ENCODE measurements at places on chromosomes 12 and 14.

GRCh38 chr12:101909646-101910045, 32.3 kb downstream of the DRAM1 start:
- peak overlapping the region; percentile 6 for H3K4me3 ChIP-seq
- H3K36me3 ChIP-seq = no peaks in the 10 kb centered on the region
- DNase-seq = no peak
- H3K27ac ChIP-seq = peak overlapping the region; percentile 17

GRCh38 chr14:92122761-92123160, 992 bp downstream of the CPSF2 start:
- peak overlapping the region; percentile 98 for H3K27ac ChIP-seq
- H3K4me3 ChIP-seq = peak overlapping the region; percentile 93
- H3K4me1 ChIP-seq = peaks cover 51% of the 10 kb centered on the region
- H3K36me3 ChIP-seq = peaks cover 38% of the 10 kb centered on the region
- no peak for DNase-seq

DNA sequence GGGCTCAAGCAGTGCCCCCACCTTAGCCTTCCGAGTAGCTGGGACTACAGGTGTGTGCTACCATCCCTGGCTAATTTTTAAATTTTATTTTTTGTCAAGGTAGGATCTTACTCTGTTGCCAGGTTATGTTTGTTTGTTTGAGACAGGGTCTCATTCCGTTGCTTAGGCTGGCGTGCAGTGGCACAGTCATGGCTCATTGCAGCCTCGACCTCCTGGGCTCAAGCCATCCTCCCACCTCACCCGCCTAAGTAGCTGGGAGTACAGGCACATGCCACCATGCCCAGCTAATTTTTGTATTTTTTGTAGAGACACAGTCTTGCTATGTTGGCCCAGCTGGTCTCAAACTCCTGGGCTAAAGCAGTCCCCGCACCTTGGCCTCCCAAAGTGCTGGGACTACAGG, 83.3 kb upstream of the KCNH3 start:
- DNase-seq = no peak
- no peak overlapping the region for H3K27ac ChIP-seq
- peaks cover 6% of the 10 kb centered on the region for H3K4me1 ChIP-seq
- no peaks in the 10 kb centered on the region for H3K27me3 ChIP-seq

DNA sequence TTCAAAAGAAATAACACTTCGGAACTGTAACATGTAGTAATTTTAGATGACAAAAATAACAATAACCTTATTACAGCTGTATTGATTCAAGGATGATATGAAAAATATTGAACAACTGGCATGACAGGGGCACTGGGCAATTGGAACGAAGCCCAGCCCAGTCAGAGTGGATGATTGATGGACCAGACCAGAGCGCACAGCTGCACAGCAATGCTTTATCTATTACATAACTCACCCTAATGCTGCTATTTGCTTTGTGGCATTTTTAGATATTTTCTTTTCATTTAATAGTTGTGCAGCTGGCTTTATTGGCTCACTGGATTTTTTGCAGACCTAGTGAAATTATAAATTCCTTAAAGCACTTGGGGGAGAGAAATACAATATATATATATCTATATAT, 26.9 kb upstream of the FERMT2 start:
- no peaks in the 10 kb centered on the region for H3K4me1 ChIP-seq
- no peaks in the 10 kb centered on the region for H3K27me3 ChIP-seq
- no peak for DNase-seq
- no peak overlapping the region for H3K4me3 ChIP-seq

- DNase-seq = no peak
- peaks cover 27% of the 10 kb centered on the region for H3K4me1 ChIP-seq
- H3K36me3 ChIP-seq = no peaks in the 10 kb centered on the region
- H3K4me3 ChIP-seq = no peak overlapping the region
- no peak overlapping the region for H3K27ac ChIP-seq
- peaks cover 12% of the 10 kb centered on the region for H3K27me3 ChIP-seq
Measured at GRCh38 chr14:22820731-22821130, 5.5 kb upstream of the SLC7A7 start.

- no peaks in the 10 kb centered on the region for H3K4me1 ChIP-seq
- H3K27ac ChIP-seq = no peak overlapping the region
- H3K36me3 ChIP-seq = no peaks in the 10 kb centered on the region
Measured at GRCh38 chr12:2980630-2981029, 21.4 kb downstream of the TEAD4 start.

DNA sequence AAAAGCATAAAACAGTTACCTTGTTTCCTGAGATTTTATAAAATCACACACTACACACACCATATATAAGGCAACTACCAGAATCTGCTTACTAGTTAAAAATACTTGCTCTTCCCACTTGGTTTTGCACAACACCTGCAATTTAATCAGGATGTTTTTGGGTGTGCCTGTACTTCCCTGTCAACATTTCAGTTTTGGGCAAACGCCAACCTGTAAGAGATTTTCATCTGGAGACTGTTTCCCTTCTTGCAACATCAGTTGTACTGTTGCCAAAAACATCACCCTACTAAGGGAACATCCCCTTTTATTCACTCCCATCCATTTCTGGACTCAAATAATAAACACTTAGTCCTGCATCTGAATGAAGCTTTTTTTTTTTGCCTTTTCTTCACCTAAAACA, 172.3 kb downstream of the DUSP6 start:
- DNase-seq = no peak
- no peaks in the 10 kb centered on the region for H3K27me3 ChIP-seq
- H3K36me3 ChIP-seq = no peaks in the 10 kb centered on the region
- H3K4me3 ChIP-seq = no peak overlapping the region
- peak overlapping the region; percentile 12 for H3K27ac ChIP-seq

GRCh38 chr14:99472937-99473336, 7.7 kb downstream of the SETD3 start:
- peaks cover 34% of the 10 kb centered on the region for H3K4me1 ChIP-seq
- DNase-seq = no peak
- H3K27me3 ChIP-seq = no peaks in the 10 kb centered on the region
- no peak overlapping the region for H3K27ac ChIP-seq
- no peak overlapping the region for H3K4me3 ChIP-seq

DNA sequence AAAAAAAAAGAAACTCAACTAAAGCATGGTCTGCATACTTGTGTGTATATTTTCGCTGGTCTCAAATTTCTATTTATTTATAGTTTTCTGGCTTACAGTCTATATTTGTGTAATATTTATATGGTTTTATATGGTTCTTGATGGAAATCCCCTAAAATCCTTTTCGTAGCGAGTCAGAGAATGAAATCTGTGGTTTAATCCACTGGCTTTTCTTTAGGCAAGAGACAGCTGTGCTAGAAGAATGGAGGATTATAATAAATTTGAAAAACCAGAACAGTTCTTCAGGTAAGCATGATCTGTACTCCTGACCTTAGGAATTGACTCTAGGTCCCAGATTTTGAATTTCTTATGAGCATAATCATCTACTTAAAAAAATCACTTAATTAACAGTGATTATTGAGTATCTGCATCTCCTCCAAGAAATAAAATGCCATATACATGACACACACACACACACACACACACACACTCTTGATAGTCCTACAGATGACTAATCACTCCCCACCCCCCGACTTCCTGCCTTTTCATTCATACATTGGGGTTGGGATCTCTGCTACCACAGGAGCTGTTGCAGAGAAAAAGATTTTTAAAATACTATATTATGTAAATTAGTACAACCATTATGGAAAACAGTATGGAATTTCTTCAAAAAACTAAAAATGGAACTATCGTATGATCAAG, 113.4 kb downstream of the CRADD start:
- no peak overlapping the region for H3K4me3 ChIP-seq
- H3K36me3 ChIP-seq = peaks cover 17% of the 10 kb centered on the region
- H3K4me1 ChIP-seq = peaks cover 50% of the 10 kb centered on the region
- H3K27ac ChIP-seq = no peak overlapping the region

DNA sequence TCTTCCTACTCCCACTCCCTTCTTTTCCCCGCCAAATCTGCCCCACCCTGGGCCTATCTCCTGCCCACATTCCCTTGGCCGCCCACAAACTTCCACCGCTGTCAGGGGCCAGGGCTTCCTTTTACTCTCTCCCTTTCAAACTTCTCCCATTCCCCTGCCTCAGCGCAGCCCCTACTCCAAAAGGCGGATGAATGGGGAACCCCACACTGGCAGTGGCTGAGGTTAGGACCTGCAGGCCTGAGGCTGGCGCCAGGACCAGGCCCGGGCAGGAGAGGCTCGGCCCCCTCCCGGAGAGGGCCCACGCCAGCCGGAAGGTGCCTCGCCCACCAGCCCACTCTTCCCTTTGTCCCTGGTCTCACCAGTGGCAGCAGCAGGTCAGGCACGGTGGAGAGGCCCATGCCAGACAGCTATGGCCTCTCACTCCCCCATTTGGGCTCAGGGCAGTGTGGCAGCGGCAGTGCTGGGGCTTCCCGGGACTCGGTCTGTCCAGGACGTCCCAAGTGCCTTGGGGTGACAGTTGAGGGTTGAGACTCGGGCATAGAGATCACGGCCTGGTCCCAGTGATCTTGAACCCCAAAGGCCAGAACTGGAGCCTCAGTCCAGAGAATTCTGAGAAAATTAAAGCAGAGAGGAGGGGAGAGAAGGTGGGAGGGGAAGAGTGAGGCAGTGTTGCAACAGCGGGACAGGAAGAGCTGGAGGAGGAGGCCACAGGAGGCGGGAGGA, at the start of gene TNFRSF1A:
TSS of gene TNFRSF1A (minus strand) at position 660 of the 723 bp plus-strand sequence. CDS start at position 398, 262 bp downstream.
- H3K4me1 ChIP-seq = peaks cover 40% of the 10 kb centered on the region
- H3K27me3 ChIP-seq = no peaks in the 10 kb centered on the region
- no peak within 1 kb of the TSS for H3K4me3 ChIP-seq

DNA sequence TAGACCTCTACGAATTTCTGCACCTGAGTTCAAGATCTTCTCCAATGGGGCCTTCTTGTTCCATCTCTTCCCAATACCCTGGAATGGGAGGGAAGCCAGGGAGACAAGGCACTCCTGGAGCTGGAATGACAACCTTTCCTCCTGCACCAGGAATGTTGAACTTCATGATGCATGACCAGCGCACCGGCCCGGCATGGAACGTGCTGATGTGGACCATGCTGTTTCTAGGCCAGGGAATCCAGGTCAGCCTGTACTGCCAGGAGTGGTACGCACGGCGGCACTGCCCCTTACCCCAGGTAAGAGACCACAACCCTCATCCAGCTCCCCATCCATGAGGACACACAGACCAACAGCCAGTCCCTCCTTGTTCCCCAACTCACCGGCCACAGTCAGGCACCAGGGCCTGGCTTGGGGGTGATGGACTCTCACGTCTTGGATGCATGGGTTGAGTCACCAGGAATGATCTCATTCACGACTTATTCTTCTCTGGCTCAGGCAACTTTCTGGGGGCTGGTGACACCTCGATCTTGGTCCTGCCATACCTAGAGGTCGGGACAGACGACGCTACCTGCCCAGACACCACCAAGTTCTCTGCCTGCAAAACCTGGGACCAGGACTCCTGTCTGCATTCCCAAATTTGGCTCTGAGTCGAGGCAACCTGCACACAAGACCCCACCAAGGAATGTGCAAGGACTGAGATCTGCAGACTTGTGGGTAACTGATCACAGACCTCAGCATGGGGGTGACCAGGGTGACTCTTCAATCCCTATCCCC, 20.5 kb downstream of the SOAT2 start:
- no peak for DNase-seq
- no peaks in the 10 kb centered on the region for H3K4me1 ChIP-seq
- H3K27ac ChIP-seq = no peak overlapping the region
- no peaks in the 10 kb centered on the region for H3K27me3 ChIP-seq

- H3K27ac ChIP-seq = no peak overlapping the region
- peaks cover 1% of the 10 kb centered on the region for H3K27me3 ChIP-seq
- no peak overlapping the region for H3K4me3 ChIP-seq
- H3K36me3 ChIP-seq = no peaks in the 10 kb centered on the region
- H3K4me1 ChIP-seq = peaks cover 2% of the 10 kb centered on the region
- DNase-seq = no peak
Measured at GRCh38 chr12:19665121-19665900, 226.0 kb downstream of the AEBP2 start.

GRCh38 chr12:2974560-2974971, 15.4 kb downstream of the TEAD4 start:
- peaks cover 9% of the 10 kb centered on the region for H3K27me3 ChIP-seq
- no peak overlapping the region for H3K27ac ChIP-seq
- H3K4me3 ChIP-seq = no peak overlapping the region
- no peak for DNase-seq
- H3K4me1 ChIP-seq = no peaks in the 10 kb centered on the region

GRCh38 chr12:42143452-42144157, 1.1 kb downstream of the GXYLT1 start:
- no peak for DNase-seq
- H3K27ac ChIP-seq = peak overlapping the region; percentile 78
- H3K27me3 ChIP-seq = no peaks in the 10 kb centered on the region
- no peaks in the 10 kb centered on the region for H3K36me3 ChIP-seq
- H3K4me3 ChIP-seq = peak overlapping the region; percentile 93
- peaks cover 33% of the 10 kb centered on the region for H3K4me1 ChIP-seq

- H3K27ac ChIP-seq = no peak overlapping the region
- no peaks in the 10 kb centered on the region for H3K27me3 ChIP-seq
- H3K4me3 ChIP-seq = no peak overlapping the region
- no peak for DNase-seq
- peaks cover 15% of the 10 kb centered on the region for H3K36me3 ChIP-seq
Measured at GRCh38 chr12:82458101-82458500, 99.8 kb downstream of the METTL25 start.

GRCh38 chr12:104680491-104680890, 223.7 kb downstream of the CHST11 start:
- peaks cover 71% of the 10 kb centered on the region for H3K4me1 ChIP-seq
- H3K4me3 ChIP-seq = no peak overlapping the region
- no peaks in the 10 kb centered on the region for H3K36me3 ChIP-seq

DNA sequence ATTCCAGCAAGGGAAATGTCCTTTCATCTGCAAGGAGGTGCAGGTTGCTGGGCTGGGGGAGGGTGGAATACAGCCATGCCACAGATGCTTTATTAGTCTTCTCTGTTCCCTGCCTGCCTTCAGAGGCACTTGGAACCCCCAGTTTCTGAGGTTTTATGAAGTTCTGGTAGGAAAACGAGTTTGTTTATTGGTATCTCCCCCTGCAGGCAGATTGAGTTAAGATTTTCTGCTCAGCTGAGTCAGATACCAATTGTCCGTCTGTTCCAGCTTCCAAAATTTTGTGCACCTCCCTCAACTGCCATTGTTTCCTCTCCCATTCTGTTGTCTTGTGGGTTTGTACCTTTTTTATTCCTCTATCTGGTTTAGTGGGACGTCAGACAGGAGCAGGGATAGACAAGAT, 155.6 kb downstream of the ETV6 start:
- peaks cover 13% of the 10 kb centered on the region for H3K36me3 ChIP-seq
- no peaks in the 10 kb centered on the region for H3K27me3 ChIP-seq
- H3K4me1 ChIP-seq = peaks cover 22% of the 10 kb centered on the region
- H3K27ac ChIP-seq = no peak overlapping the region

DNA sequence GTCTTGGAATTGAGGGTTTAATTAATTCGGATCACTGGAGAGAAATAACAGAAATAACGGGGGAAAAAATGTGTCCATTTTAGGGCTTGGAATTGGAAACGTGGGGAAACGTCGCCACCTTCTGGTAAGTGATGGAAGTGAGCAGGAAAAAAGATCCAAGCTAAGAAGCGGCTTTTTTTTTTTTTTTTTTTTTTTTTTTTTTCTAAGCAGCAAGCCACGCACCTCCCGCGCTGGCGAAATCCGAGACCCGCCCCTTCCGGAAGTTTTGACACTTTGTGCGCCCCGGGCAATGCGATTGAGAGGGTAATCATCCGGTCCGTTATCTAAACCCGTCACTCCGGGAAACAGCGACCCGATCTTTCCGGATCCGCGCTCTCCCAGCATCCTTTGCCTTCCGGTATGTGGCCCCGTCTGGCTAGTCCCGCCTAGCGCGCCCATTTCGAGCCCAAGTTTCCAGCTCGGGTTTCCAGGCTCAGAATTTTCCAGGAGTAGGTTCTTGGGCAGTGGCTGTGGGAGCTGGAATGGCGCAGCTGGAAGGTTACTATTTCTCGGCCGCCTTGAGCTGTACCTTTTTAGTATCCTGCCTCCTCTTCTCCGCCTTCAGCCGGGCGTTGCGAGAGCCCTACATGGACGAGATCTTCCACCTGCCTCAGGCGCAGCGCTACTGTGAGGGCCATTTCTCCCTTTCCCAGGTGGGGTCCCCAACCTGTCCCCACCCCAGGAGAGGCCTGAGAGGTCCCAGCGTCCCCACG, at the start of gene ALG10:
TSS of gene ALG10 (plus strand) at position 418 of the 752 bp plus-strand sequence. CDS start at position 522, 104 bp downstream.
- H3K4me1 ChIP-seq = peaks cover 19% of the 10 kb centered on the region
- DNase-seq = peak; percentile 94
- H3K4me3 ChIP-seq = peak within 1 kb of the TSS; percentile 94
